ENCODE measurements at places on chromosomes 6 and 20. TPM values are rescaled to one million over a fixed set of nuclear protein-coding genes. Genes with fewer than 3 reads are reported as not detected.

GRCh38 chr6:131678442-131678841, 22.8 kb downstream of the OR2A4 start:
- H3K4me3 ChIP-seq: no peak overlapping the region
- no peaks in the 10 kb centered on the region for H3K36me3 ChIP-seq
- no peak overlapping the region for H3K27ac ChIP-seq

DNA sequence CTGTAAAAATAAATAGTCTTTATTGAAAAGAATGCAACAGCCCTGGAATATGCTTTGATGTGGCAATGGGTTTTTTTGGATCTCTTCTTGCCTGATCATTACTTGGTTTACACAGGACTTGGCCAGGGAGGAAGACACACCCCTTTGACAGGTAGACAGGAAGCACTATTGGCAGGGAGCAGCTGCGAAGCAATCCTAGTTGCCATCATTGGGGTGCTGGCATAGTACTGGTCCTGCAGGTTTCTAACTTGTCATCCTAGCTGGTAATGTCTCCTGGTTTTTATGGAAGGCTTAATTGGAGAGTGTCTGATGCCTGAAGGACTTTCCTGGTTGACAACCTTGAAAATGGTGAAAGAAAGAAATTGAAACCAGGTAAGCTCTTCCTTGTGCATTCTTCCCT, 71.2 kb upstream of the CCN6 start:
- no peaks in the 10 kb centered on the region for H3K36me3 ChIP-seq
- H3K4me3 ChIP-seq: no peak overlapping the region
- H3K27ac ChIP-seq: no peak overlapping the region

- no peak for DNase-seq
- no peaks in the 10 kb centered on the region for H3K36me3 ChIP-seq
- H3K4me1 ChIP-seq: no peaks in the 10 kb centered on the region
- no peak overlapping the region for H3K4me3 ChIP-seq
- no peaks in the 10 kb centered on the region for H3K27me3 ChIP-seq
Observed at GRCh38 chr6:122268394-122268793, 131.1 kb upstream of the HSF2 start.

DNA sequence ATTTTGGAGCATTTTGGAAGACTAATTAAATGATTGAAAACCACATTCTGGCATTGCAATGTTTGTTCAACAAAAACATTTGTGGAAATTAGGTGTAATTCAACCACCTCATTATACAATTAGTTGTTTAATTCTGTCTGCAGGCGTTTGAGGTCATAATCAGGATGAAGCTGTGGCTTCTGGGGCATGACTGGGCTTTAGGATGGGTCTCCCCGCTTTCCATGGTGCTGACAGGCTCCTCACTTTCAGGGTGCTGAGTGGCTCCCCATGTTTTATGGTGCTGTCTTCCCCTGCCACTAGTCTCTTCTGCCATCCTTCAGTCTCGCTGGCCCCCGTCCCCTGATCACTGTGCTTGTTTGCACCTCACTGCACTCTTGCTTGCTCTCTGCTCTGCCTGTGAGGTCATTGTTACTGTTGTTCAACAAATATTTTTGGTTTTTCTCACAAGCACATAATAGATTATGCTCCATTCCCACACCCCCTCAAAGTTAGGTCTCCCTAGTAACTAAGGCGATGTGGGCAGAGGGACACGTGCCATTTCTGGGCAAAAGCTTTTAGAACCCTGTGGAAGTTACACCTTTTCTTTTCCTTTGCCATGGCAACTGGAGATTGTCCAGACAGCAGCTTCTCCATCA, 25.4 kb upstream of the ZNF831 start:
- no peaks in the 10 kb centered on the region for H3K27me3 ChIP-seq
- H3K4me3 ChIP-seq: no peak overlapping the region
- DNase-seq: no peak
- H3K27ac ChIP-seq: no peak overlapping the region

GRCh38 chr20:62493253-62493885, 17.6 kb upstream of the GATA5 start:
- no peak for DNase-seq
- no peaks in the 10 kb centered on the region for H3K27me3 ChIP-seq
- no peak overlapping the region for H3K4me3 ChIP-seq

DNA sequence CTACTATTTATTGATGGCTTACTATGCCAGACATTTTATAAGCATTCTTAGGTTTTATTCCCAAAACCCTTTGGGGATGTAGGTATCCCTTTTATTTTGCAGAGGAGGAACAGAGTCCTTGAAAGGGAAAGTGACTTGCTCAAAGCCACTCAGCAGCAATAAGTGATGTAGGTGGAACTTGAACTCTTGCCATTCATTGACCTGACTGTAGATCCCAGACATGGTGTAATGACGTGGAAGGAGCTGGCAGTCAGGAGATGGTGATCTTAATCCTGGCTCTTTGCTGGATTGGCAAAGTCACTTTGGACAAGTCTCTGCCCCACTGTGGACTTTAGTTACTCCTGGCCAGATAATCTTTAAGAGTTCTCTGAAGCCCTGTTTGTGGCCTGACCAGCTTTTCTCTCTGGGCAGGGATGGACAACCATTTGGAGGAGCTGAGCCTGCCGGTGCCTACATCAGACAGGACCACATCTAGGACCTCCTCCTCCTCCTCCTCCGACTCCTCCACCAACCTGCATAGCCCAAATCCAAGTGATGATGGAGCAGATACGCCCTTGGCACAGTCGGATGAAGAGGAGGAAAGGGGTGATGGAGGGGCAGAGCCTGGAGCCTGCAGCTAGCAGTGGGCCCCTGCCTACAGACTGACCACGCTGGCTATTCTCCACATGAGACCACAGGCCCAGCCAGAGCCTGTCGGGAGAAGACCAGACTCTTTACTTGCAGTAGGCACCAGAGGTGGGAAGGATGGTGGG, 1.6 kb downstream of the DBNDD2 start:
- H3K4me1 ChIP-seq: peaks cover 3% of the 10 kb centered on the region
- DNase-seq: no peak
- H3K36me3 ChIP-seq: peaks cover 3% of the 10 kb centered on the region
- peaks cover 4% of the 10 kb centered on the region for H3K27me3 ChIP-seq

DNA sequence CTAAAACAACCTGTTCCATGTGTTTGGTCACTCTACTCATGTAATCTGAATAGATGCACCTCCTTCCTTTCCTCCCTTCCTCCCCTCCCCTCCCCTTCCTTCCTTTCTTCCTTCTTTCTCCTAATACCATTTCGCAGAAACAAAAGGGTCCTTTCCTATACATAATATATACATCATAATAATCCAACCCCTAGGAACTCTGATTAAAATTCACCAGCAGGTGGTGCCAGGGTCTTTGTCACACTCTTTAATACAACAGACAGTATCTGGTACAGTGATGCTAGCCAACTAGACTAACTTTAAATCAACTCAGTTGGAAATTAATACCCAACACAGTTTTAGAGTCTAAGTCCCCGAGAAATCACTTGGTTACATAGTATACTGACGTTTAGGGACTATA, 181.2 kb upstream of the SHLD1 start:
- H3K36me3 ChIP-seq: peaks cover 3% of the 10 kb centered on the region
- no peak overlapping the region for H3K4me3 ChIP-seq
- H3K27me3 ChIP-seq: no peaks in the 10 kb centered on the region
- DNase-seq: peak; percentile 74

DNA sequence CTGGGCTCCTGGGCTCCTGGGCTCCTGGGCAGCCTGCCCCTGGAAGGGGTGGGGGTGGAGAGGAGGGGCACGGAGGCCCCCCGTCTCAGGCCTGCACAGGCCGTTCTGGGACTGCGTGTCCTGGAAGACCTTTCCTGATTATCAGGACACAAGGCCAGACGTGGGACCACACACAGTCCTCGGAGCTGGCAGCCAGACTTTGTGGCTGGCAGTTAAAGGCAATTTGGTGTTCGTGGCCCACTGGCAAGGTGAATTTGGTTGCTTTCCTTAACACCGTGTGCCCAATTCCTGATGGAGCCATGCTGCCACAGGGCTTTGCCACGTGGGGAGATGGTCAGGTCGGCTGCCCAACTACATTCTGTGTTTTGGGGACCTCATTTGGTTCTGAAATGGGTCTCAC, 113.5 kb downstream of the SMOC2 start:
- H3K27ac ChIP-seq: no peak overlapping the region
- DNase-seq: no peak
- H3K27me3 ChIP-seq: no peaks in the 10 kb centered on the region
- H3K4me3 ChIP-seq: no peak overlapping the region
- H3K36me3 ChIP-seq: no peaks in the 10 kb centered on the region

The FOXF2 gene
- not detected for total RNA-seq

The SLC22A2 gene
- total RNA-seq: not detected

The SRMS gene
- not detected for total RNA-seq

The TREM2 gene
- total RNA-seq: not detected

The PDE7B gene
- 21.3 TPM for total RNA-seq
